Stimulated activated CD8-positive, alpha-beta memory T cell treated with anti-CD3 and anti-CD28 coated beads, Interleukin-2, amount 100 ng/mL, for 1 hour (primary cell): ENCODE measurements at places on chromosomes 4 and X.

GRCh38 chr4:187235456-187236170 is 512.0 kb upstream of the FAT1 start:
- no peak for DNase-seq

- no peak for DNase-seq
Observed at GRCh38 chrX:119107206-119107605, 20.4 kb downstream of the KIAA1210 start.

GRCh38 chrX:44245733-44246132 is 97.7 kb downstream of the EFHC2 start:
- DNase-seq: no peak

DNA sequence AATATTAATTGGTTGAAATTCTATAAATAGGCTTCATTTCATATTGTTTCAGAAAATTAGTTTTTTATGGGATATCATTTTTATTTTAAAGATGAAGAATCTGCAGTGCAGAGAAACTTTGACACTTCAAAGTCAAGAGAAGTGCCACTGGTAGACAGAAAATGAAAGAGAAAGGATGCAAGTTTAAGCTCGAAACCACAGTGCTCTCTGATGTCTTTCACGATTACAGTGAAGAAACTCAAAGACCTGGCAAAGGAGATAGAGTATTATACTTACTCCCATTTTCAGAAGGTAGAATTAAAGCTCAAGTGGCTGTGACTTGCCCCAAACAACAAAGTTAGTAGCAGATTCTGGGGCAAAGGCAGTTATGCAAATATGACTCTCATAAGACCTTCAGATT is 745.4 kb downstream of the TECRL start:
- DNase-seq: no peak

- no peak for DNase-seq
Observed at GRCh38 chr4:182010876-182011275, 232.3 kb upstream of the TENM3 start.

DNA sequence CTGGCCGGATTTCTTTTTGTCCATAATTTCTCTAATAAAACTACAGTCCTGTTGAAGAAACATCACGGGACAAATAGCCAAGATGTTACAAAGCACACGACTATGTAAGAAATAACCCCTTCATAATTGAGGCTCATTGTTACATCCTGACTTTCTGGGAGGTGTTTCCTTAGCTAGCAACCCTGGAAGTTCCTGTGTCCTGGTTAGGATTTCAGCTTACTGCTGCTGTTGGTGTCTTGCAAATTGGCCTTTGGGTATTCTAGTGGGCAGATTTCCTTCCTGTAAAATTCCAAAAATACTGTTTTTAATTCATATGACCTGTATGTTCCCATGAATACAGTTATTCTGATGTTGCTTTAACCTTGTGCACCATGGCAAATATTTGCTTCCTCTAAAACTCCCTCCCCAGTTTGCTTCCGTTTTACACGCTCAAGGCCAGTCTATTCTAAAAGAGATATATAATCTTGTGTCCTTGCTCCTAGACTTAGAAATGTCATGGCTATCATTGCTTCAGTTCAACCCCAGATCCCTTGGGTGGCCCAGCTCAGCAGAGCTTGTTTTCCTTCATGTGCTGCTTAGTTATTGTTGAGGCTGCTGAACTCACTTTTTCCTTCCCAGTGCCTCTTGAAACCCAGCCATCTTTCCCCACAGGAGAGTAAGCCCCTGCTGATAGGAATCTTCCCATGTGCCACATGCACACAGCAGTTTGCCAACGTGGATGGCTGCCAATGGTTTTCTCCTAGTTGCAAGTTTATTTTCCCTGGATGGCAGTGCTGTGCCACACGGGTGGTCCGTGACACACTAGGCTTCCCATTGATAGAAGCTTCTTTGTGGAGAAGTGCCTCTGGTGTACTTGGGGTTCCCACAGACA is 75.8 kb downstream of the TSPAN7 start:
- DNase-seq: no peak

GRCh38 chr4:55249476-55249875 is 96.6 kb upstream of the SRD5A3 start:
- no peak for DNase-seq

- DNase-seq: no peak
Observed at GRCh38 chr4:35939751-35940150, 304.6 kb downstream of the ARAP2 start.

GRCh38 chr4:15027921-15028435 is 25.7 kb downstream of the CPEB2 start:
- no peak for DNase-seq

DNA sequence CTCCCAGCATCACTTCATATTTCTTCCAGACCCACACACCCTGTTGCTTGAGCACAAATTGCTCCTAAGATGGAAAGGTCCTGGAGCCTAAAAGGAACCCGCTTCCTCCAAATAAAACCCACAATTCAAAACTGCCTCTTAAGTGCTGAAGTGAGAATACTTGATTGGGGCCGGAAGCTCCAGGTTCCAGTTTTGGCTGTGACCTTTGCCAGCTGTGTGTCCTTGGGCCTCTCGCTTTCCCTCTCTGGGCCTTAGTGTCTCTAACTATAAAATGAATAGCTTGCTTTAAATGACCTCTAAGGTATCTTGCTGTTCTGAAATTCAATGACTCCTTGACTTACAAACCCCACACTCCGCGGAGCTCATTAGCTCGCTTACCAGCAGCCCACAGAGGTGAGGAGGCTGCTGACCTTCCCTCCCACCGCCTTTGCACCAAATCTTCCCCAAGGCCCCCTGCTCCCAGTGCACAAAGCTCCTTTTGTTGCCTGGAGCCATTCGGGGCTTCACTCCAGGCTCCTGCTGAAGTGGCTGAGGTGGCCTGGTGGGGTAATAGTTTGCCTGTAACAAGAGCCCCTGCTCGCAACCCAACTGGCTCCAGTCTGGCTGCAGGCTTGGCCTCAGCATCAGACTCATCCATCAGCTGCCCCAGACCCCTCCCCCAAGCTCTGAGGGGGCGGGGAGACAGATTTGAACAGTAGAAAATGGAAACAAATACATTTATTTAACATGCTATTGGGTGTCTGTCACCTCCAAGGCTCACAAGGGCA is 21.8 kb downstream of the STARD8 start:
- DNase-seq: no peak

DNA sequence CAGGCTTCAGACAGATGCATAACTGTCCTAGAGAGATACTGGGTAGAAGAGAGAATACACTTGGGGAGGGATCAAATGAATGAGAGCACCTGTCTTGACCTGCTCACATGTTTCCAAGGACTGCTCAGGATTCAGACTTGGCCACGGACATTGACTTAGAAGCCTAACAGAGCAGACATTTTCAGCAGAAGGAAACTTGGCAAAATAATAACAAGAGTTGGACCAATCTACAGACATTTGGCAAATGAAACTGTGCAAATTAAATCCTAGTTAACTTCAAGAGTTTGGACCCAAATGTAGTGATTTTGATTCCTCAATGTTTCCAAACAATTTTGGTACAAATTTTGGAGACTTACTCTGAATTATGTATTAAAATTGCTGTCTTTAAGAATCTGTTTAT is 223.9 kb downstream of the CAMK2D start:
- no peak for DNase-seq

- no peak for DNase-seq
Observed at GRCh38 chrX:2430265-2430825, 70.4 kb downstream of the DHRSX start.

GRCh38 chrX:143536176-143536575 is 18.9 kb upstream of the SPANXN3 start:
- no peak for DNase-seq

DNA sequence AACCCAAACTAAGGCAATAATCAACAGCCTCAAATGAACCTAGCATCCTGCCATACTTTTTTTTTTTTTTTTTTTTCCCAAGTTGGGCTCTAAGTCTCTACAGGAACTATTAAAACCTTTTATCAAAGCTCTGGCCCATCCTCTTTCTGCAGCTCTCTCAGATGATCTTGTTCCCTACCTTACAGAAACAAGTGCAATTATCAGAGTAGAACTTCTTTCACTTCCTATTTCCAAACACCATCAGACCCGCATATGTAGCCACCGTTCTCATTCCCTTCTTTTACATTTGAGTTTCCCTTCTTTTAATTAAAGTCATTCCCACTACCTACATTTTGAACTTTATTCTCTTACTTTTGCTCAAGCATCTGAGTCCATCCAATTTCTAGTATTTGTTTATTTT is 690.6 kb downstream of the DMD start:
- no peak for DNase-seq

DNA sequence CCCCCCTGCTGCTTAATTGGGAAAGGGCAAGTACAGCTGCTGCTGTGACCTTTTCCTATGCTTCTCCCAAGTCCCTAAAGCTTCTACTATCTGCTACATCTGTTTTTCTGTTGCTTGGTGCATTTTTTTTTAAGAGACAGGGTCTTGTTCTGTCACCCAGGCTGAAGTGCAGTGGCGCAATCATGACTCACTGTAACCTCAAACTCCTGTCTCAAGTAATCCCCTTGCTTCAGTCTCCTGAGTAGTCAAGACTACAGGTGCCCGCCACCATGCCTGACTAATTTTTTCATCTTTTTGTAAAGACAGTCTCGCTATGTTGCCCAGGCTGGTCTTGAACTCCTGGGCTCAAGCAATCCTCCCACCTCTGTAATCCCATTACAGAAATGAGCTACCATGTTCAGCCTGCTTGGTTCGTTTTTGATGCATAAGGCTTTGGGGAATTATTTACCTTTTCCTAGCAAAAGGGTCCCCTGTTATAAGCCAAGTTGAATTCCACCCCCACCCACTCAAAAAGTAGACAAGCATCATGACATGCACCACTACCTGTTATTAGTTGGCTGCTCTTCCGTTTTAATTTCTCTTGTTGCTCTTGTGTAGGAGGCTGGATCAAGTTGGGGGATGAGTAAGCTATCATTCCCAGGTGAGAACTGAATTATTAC is 39.6 kb downstream of the DGKK start:
- no peak for DNase-seq

- DNase-seq: no peak
Observed at GRCh38 chrX:39613997-39614679, 483.6 kb downstream of the BCOR start.

DNA sequence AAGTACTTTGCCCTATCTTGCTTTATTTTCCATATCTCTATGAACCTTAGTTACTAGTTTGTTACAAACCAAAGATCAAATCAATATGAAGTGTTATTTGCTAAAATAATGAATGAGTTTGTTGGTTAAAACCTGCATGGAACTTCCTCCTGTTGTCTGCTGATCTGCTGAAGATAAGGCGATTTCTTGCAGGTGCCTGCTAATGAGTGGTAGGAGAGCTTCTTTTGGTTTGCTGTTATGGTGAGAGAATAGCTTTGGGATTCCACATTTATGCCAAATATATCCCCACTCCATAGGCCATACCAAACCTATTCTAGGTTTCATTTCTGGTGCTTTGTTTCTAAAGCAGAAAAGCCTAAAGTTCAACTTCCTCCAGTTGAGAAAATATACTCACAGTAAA is 103.8 kb upstream of the PCDH10 start:
- no peak for DNase-seq

- DNase-seq: no peak
Observed at GRCh38 chr4:106775636-106776035, 260.5 kb downstream of the DKK2 start.

DNA sequence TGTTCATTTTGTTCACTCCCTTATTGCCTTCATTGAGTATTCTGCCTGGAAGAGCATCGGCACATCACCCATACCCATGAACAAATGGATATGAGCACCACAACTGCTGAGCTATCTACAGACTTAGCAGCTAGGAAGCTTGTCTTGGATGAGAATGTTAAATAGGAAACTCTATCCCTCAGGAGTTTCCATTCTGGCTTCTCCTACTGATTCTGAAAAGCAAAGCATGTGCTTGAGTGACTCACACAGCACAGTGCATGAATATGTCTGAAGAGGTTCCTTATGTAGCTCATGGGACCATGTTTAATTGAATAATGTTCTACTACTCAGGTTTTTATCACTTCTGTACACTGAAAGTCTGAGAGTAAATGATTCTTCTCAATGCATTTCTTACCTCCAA is 57.3 kb upstream of the MXRA5 start:
- no peak for DNase-seq

GRCh38 chr4:141240671-141241070 is 20.0 kb downstream of the ZNF330 start:
- DNase-seq: no peak

- DNase-seq: no peak
Observed at GRCh38 chr4:13701937-13702446, 74.5 kb upstream of the BOD1L1 start.

- no peak for DNase-seq
Observed at GRCh38 chrX:4656419-4656818, 943.0 kb upstream of the PRKX start.

DNA sequence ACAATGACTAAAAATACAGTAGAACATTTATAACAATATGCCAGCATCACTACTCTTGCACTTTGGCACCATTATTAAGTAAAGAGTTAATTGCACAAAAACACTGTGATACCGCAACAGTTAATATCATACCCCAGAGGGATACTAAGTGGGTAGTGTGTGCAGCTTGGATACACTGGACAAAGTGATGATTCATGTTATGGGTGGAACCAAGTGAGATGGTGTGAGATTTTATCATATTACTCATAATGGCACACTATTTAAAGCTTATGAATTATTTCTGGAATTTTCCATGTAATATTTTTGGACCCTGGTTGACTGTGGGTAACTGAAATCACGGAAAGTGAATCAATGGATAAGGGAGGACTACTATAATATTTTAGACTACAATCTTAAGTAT is 265.3 kb downstream of the PCDH18 start:
- DNase-seq: no peak

DNA sequence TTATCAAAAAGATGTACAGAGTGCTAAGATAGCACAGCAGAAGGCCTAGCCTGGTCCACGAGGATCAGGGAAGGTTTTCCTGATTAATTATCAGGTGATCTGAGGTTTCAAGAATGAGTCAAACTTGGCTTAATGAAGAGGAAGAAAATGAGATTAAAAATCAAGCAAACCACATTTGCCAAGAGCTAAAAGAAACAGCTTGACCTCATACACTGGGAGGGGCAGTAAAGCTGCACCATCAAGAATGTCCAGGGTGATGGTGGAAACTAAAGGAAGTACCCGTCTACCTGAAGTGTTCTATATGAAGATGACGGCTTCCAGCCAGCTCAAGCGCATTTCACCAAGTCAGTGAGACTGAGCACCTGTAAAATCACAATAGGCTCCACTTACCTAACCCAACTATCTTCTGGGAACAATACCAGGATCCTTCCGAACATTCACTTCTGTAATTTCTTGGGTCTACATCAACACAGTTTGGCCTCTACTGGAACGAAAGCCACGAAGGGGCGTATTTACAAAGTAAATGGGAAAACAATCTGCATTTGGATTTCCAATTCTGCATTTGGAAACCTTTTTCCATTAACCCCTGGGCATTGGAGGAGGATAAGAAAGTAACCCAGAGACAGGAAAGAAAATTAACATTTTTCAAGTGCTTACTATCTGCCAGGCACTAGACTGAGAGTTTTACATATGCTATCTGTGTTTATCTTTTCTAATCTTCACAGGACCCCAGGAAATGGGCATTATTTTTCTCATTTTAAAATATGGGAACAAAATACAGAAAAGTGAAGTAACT is 114.0 kb upstream of the DCLK2 start:
- no peak for DNase-seq

GRCh38 chr4:165383591-165384073 is 4.8 kb downstream of the CPE start:
- DNase-seq: no peak
